Naive thymus-derived CD8-positive, alpha-beta T cell (primary cell): ENCODE measurements at places on chromosomes 3 and 15. TPM values are rescaled to one million over a fixed set of nuclear protein-coding genes. Genes with fewer than 3 reads are reported as not detected.

Gene GOLGA8R
- total RNA-seq = 6.9 TPM

Gene AADACL2
- not detected for total RNA-seq

GRCh38 chr3:72903004-72903403 lies 15.2 kb downstream of the GXYLT2 start:
- H3K27me3 ChIP-seq = peaks cover 1% of the 10 kb centered on the region
- H3K4me3 ChIP-seq = no peak overlapping the region
- no peaks in the 10 kb centered on the region for H3K36me3 ChIP-seq

- no peaks in the 10 kb centered on the region for H3K27me3 ChIP-seq
- H3K27ac ChIP-seq = no peak overlapping the region
- H3K4me3 ChIP-seq = no peak overlapping the region
- H3K36me3 ChIP-seq = no peaks in the 10 kb centered on the region
- no peaks in the 10 kb centered on the region for H3K4me1 ChIP-seq
These were observed 111.8 kb upstream of the TMC3 start for GRCh38 chr15:81485806-81486205.

DNA sequence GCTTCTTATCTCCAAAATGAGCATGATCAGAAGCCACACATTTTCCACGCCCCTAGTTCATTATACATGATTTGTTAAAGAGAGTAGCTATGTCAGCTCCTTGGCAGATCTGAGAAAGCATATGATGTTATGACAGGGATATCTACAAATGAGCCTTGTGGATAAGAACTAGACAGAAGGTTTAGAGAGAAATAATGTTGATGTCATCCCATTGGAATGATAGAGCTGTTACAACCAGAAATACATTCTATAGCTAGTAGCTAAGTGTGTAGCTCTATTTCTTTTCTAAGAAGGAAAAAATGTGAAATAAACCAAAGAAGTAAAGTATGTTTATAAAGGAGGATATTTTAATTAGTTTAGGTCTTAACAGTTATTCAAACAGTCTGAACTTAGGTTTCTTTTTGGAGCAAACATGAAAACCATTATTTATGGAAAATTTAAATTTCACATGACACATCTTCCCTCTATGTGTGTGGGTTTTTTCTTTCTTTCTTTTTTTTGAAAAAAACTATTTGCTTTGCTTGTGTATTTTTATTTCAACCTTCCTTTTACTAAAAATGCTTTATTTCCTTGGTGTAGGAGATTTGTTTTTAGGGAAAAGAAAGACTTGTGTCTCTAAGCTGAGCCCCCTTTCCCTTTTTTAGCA lies 167.7 kb downstream of the GHSR start:
- no peaks in the 10 kb centered on the region for H3K27me3 ChIP-seq
- no peaks in the 10 kb centered on the region for H3K4me1 ChIP-seq
- DNase-seq = no peak
- no peak overlapping the region for H3K4me3 ChIP-seq

DNA sequence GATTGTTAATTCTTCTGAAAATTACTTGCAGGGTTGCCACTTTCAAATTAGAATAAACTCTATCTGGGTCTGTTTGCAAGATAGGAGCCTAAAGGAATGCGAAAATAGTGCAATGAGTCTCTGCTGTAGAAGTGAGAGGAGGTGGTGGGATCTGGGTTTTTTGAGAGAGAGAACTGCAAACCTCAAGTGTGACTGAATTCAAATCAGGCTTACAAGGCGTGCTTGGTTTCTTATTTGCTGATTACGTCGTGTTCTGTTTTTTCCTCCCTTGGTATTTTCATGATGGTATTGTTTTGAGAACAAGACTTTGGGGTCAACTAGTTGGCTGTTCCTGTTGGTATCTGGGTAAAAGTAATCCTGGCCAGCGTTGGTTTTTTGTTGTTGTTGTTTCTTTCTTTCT lies 490.9 kb upstream of the CFAP20DC start:
- no peak overlapping the region for H3K27ac ChIP-seq
- no peak overlapping the region for H3K4me3 ChIP-seq
- no peak for DNase-seq
- no peaks in the 10 kb centered on the region for H3K36me3 ChIP-seq
- peaks cover 6% of the 10 kb centered on the region for H3K4me1 ChIP-seq

DNA sequence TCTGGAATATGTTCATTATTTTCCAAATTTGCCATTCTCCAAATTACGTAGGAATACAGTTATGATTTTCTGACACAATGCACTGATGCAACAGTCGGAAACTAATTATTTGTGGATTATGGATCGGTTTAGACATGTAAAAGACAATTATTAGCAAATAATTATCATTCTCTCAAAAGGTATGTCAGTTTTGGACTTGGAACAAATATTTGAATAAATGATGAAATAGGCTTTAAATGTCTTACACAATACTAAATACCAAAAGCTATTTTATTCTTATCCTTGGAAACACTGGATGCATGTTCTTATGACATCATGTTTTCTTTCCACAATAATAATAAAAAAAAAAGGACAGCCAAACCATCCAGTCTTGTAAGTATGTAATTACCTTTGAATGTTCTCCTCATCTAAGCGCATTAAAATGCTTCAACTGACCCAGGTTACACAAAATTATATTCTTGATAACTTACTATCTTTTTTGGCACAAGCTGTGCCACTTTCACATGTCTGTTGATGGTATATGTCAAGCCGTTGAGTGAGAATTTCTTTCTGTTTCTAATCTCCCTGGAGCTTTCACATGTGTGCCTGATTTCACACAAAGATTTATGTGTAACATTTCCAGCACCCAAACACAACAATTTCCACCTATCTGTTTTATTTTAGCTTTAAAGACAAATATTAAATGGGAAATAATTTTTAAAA lies 238.5 kb upstream of the ZNF385D start:
- no peaks in the 10 kb centered on the region for H3K4me1 ChIP-seq
- no peaks in the 10 kb centered on the region for H3K36me3 ChIP-seq

DNA sequence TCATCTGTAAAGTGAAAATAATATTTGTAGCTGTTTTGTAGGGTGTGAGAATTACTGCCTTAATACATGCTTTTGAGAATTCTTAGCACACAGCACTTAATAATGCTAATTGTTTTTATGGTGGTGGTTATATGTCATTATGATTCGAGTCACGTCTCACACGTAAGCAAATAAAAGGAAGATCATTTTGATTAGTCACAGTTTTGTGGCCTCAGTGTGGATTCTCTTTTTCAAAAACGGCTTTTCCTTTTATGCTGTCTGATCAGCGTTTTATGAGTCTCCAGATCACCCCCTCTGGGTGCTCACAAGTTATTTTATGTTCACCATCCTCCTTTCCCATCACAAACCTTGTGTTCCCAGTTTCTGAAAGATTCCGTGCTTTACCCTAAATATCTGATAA lies 255.6 kb upstream of the CNTN4 start:
- H3K27me3 ChIP-seq = no peaks in the 10 kb centered on the region
- H3K27ac ChIP-seq = no peak overlapping the region
- no peak for DNase-seq
- H3K4me1 ChIP-seq = no peaks in the 10 kb centered on the region
- no peaks in the 10 kb centered on the region for H3K36me3 ChIP-seq
